ACHN (cell line): ENCODE measurements at places on chromosomes 6 and 20.

DNA sequence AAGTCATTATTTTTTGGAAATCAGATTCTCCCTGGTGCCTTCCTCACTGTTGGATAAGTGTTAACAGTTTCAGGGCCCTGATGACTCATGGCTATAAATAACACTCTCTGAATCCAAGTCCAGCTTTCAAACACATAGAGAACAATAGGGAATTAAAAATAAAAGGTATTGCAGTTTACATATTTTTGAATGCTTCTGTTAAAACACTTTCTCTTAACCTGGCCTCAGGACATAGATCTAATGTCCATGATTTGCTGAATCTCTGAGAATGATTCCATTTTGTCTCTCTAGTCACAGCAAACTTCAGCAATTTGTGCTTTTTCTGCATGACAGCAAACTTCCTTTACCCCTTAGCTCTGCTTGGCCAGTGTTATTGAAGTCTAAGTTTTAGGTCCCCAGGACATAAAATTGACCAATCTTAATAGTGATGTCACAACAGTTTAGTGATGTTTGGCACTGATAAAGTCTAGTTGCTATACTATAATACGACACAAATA, 1192.4 kb upstream of the CITED2 start:
- peak; percentile 18 for DNase-seq

DNA sequence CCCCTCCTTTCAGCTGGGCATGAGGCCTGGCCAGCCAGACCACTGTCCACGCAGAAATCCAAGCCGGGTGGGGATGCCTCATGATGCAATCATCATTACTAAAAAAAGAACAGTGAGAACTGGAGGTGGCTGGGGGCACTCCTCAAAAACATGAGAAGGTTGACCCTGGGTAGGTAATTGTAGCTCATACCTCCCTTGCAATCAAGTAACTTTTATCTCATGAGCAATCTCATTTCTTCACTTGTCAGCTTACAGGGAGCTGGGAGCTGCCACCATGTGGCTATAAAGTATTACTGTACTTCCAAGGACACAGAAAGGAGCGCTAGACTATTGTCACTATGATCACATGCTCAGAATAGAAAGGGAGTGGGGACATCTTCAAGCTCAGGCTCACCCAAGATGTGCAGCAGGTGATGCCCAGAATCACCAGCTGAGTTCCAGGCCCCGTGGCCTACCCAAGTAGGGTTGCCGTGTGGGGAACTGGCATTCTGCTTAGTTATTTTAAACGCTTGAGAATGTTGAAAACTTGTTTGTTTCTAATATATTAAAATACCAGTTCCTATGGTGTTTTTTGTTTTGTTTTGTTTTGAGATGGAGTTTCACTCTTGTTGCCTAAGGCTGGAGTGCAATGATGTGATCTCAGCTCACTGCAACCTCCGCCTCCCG, 3.0 kb upstream of the CDH26 start:
- no peak for DNase-seq

DNA sequence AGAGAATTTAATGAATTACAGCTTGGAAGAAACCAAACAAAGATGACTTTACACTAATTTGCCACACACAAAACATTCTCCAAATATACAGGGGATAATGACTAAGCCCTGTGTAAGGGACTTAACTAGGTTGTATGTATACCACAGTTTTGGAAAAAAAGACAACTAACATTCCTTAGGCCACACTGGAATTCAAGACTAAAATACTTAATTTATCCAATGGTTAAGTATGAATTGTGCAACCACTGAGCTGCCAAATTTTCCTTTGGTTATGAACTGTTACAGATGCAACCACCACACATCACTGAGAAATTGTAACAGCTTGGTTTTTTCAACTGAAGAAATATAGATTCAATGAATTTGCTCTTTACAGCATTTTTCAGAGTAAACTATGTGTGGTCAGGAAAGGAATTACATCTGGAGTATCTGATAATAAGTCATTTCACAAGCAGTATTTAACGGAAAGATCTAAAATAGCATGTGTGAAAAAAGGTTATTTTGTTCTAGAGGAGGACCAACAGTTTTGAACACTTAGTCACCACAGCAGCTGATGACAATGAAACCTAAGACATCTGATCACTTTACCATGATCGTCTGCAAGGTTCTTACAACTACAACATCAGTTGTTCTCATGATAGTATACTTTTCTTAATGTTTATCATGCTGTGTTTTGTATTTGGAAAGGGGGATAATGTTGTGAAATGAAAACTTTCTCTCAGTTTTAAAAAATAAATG, 318.8 kb downstream of the BCKDHB start:
- DNase-seq = no peak

DNA sequence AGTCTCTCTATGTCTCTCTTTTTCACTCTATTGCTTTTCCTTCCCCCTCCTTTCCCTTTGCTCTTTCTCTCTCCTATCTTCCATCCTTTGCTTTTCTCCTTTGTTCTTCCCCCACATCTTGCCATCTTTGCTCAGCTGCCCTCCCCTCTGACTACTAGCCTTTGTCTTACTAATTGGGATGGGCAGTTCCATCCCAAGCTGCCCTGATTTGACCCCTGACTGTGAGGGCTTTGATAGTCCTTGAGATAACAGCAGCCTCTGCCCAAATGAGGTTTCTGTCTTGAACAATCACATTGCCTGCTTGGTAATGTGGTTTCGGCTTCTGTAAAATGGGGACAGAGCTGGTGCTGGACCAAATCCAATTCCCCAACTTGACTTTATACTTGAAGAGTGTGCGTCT, 327.7 kb downstream of the DHX35 start:
- DNase-seq = no peak

GRCh38 chr20:5737966-5738365, 12.2 kb upstream of the SHLD1 start:
- DNase-seq = no peak

DNA sequence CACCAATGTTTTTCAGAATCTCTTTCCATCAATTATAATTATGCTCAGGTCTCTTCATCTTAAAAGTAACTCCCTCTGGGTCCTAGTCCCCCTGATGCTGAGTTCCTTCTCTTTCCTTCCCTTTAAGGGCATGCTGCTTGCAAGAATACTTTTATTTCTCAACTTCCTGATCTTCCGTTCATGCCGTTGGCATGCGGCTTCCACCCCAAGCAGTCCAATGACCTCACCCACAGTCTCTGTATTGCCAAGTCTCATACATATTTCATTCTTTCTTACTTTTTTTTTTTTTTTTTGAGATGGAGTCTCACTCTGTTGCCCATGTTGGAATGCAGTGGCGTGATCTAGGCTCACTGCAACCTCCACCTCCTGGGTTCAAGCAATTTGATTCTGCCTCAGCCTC, 83.5 kb downstream of the NDUFAF5 start:
- DNase-seq = no peak

DNA sequence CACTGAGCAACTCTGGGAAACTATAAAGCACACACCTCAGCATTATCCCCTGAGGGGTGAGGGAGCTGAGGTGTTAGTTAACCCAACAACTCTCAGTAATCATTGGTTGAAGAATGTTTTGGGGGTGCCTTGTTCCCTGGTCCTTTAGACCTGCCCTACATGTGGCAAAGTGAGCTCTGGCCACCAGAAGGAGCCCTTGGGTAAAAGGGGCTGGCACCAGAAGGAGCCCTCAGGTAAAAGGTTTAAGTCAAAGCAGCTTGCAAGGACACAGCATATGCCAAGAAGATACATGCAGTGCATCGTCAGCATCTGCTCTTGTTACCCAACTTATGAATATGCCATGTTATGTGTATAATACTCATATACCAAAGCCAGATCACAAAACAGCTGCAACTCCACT, 1081.7 kb downstream of the KIF16B start:
- no peak for DNase-seq

GRCh38 chr6:158233214-158233795, 65.2 kb downstream of the GTF2H5 start:
- no peak for DNase-seq

GRCh38 chr6:132590362-132590761, 821 bp upstream of the TAAR5 start:
- DNase-seq = no peak

GRCh38 chr20:3755814-3756480, 11.6 kb downstream of the ADISSP start:
- no peak for DNase-seq

DNA sequence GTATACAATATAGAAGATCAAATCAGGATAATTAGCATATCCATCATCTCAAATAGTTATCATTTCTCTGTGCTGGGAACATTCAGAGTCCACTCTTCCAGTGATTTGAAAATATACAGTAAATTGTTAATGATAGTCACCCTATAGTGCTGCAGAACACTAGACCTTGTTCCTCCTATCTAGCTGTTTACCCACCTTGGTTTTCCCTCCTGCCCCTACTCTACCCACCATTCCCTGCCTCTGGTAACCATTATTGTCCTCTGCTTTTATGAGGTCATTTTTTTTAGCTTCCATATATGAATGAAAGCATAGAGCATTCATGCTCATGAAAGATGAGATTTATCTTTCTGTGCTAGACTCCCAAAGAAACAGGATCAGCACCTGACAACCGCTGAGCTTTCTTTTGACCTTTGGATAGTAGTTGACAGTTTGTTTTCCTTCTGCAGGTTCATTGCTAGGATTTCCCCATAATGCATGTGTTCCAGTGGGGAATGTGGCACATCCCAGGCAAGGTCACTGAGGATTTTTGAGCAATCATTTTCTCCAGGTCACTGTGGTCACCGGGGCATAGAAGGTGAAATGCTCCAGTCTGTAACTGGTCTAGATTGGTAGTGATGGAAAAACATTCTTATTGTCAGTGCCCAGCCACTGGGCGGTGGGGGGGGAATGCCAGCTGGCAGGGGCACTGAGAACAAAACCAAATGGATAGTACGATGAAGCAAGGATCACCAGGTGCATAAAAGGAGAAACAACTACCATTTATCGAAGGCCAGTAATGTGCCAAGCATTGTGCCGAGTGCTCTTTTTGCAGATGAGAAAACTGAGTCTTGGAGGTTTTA, 33.6 kb upstream of the BCAS1 start:
- no peak for DNase-seq

GRCh38 chr6:25670208-25670607, 18.2 kb downstream of the SCGN start:
- no peak for DNase-seq

GRCh38 chr6:79427721-79428120, 109.5 kb downstream of the LCA5 start:
- no peak for DNase-seq

- DNase-seq = no peak
Measured at GRCh38 chr20:41304424-41305079, 13.0 kb downstream of the ZHX3 start.

- DNase-seq = peak; percentile 68
Measured at GRCh38 chr6:113854531-113855499, 2.3 kb upstream of the MARCKS start.

- DNase-seq = no peak
Measured at GRCh38 chr6:124393536-124393935, 568.7 kb upstream of the RNF217 start.

GRCh38 chr20:46807998-46808397, 86.6 kb upstream of the EYA2 start:
- no peak for DNase-seq

DNA sequence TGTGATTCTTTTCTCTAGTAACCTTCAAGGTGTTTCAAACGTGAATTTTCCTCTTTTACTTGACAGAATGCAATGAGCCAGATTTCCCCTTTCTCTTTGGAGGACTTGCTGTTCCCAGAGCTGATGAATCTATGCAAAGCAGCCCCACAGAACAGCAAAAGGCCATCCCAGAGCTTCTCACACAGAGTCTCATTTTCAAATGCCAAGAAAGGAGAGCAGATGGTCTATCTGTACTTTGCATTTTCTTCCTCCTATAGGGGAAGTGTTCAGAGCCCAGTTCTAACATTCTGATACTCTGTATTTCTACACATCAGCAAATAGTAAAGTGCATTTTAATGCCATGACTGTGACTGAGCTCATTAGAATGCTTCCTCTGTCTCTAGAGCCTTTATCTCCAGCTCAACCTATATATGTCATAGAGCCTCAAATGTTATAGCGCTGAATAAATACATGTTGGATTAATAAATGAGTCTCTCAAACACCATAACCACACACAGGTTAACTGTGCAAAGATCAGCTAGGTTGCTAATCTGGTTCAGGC, 81.8 kb upstream of the EYA4 start:
- DNase-seq = no peak

- DNase-seq = no peak
Measured at GRCh38 chr6:89173634-89174033, 27.8 kb downstream of the PM20D2 start.

GRCh38 chr20:36305602-36306551, at the start of gene DLGAP4:
Gene DLGAP4, plus strand, starts transcription at chr20:36306339. Its CDS starts 125,379 bp downstream, at chr20:36431718.
- no peak for DNase-seq

GRCh38 chr6:65819152-65819551, 112.1 kb upstream of the EYS start:
- no peak for DNase-seq

- no peak for DNase-seq
Measured at GRCh38 chr6:42331019-42331418, 113.4 kb upstream of the MRPS10 start.

GRCh38 chr6:72102561-72102960, 216.2 kb downstream of the RIMS1 start:
- DNase-seq = no peak

DNA sequence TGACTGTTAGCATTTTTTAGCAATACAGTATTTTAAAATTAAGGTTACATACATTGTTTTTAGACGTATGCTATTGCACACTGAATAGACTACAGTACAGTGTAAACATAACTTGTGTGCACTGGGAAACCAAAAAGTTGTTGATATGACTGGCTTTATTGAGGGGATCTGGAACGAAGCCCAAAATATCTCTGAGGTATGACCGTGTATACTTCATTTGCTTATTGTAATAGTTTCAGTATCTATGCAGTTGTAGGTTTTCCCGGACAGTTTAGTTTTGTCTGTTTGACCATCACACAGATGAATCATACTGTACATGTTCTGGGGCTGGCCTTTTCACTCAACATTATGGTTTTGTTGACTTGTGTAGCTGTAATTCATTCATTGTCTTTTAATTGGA, 6.9 kb upstream of the ZBTB12 start:
- DNase-seq = no peak

DNA sequence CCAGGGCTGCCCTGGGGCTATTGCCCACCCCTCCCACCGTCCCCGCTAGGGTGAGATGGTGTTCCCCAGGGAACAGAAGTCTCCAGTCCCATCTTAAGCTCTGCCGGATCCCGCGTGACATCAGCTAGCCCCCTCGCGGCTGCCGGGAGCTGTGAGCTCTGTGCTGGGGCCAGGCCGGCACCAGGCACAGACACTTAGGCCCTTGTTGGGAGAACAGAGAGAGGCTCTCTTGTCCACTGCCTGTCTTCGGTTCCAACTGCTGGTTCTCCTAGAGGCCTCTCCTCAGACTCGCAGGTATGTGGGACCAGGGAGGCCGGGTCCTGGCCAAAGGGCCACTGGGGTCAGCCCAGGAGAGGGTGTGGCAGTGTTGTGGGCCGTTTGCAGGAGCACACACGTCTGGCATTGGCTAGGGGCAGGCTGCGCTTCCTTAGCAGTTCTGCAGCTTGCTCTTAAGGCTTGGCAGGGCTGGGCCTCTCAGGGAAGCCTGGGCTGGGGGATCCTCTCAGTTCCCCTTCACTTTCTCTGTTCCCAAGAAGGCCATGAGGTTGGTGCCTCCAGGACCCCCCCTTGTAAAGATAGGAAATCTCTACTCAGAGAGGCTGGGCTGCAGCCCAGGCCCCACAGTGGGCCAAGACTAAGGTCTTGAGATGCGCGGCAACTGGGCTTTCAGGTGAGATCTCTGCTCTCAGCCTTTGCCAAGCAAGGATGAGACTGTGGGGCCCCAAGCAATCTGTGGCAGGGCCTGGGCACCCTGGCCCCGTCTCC, 6.3 kb downstream of the SGK2 start:
- no peak for DNase-seq
